GM04503 (cell line): ENCODE measurements at places on chromosomes 13 and 19.
A peak's percentile ranks its signal among the peaks of the same experiment; 100 is the strongest.

- no peak for DNase-seq
Observed at GRCh38 chr13:76741046-76741445, 145.2 kb downstream of the KCTD12 start.

GRCh38 chr13:72527333-72527732 lies 200.1 kb downstream of the MZT1 start:
- no peak for DNase-seq

DNA sequence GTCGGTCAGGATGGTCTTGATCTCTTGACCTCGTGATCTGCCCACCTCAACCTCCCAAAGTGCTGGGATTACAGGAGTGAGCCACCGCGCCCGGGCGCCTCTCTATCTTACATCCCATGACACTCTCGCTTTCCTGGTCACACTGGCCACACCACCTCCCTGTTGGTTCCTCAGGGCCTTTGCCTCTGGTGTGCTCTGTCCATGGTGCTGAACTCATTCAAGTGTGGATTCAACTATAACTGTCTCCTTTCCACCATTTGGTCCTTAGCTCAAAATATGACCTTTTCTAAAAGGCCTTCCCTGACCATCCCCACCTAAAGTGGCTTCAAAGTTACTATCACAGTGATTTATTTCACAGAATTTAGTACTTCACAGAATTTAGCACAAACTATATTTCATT lies 3.7 kb upstream of the SMIM17 start:
- DNase-seq, result no peak

GRCh38 chr13:45068036-45069001 lies 52.0 kb upstream of the GTF2F2 start:
- DNase-seq, result no peak

- DNase-seq, result no peak
Observed at GRCh38 chr13:67515895-67516294, 285.8 kb upstream of the PCDH9 start.

GRCh38 chr19:18697680-18698079 lies 14.2 kb downstream of the CRTC1 start:
- DNase-seq, result no peak

GRCh38 chr13:54210397-54211049 lies 1181.9 kb downstream of the OLFM4 start:
- no peak for DNase-seq

- no peak for DNase-seq
Observed at GRCh38 chr13:40407567-40407966, 258.9 kb downstream of the FOXO1 start.

- peak; percentile 31 for DNase-seq
Observed at GRCh38 chr13:101149735-101150384, 266.4 kb downstream of the NALCN start.

- DNase-seq, result no peak
Observed at GRCh38 chr19:31962561-31962996, 382.8 kb upstream of the ZNF507 start.

DNA sequence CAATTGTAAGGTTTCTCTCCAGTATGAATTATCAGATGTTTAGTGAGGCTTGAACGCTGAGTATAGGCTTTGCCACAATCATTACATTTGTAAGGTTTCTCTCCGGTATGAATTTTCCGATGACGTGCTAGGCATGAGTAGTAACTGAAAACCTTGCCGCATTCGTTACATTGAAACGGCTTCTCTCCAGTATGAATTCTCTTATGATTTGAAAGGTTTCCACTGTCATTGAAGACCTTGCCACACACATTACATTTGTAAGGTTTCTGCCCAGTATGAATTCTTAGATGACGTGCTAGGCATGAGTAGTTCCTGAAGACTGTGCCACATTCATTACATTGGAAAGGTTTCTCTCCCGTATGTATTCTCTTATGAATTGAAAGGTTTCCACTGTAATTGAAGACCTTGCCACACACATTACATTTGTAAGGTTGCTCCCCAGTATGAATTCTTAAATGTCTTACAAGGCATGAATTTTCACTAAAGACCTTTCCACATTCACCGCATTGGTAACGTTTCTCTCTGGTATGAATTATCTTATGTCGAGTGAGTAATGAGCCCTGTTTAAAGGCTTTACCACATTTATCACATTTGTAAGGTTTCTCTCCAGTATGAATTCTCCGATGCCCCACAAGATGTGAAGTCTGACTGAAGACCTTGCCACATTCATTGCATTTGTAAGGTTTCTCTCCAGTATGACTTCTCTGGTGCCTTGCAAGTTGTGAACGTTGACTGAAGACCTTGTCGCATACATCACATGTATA lies 15.6 kb downstream of the ZNF836 start:
- no peak for DNase-seq

- no peak for DNase-seq
Observed at GRCh38 chr19:21335721-21336120, 6.5 kb upstream of the ZNF708 start.

- no peak for DNase-seq
Observed at GRCh38 chr13:113730258-113730691, 28.8 kb upstream of the TMEM255B start.

DNA sequence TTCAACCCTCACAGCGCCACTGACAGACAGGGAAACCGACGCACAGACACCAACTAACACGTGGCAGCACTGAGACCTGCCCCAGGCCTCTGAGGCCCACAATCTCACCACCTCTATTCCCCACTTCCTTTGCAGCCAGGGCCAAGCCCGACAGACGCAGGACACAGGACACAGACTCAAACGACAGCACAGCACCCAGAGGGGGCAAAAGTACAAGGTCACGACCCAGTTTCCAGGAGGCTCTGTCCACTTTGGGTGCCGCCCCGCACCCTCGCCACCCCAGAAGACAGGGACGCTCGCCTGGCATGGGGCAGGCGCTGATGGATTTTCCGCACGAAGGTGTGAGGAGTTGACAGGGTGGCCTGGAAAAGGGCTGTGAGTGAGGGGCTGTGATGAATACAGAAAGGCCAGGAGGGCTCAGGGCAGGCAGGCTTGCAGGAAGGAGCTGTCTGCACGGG lies 48.8 kb downstream of the MLLT1 start:
- no peak for DNase-seq

DNA sequence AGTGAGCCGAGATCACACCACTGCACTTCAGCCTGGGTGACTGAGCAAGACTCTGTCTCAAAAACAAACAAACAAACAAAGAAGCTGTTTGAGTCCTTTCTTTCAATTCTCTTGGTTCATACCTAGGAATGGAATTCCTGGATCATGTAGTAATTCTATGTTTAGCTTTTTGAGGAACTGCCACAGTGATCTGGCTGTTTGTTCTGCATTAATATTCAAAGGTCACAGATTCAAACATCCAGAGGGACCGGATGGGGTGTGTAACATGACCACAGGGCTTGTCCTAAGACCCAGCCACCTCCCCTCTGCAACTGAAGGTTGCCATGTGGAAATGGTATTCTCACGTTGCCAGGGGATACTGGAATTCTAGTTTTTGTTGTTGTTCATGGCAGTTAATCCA lies 10.2 kb downstream of the COLGALT1 start:
- DNase-seq, result no peak

DNA sequence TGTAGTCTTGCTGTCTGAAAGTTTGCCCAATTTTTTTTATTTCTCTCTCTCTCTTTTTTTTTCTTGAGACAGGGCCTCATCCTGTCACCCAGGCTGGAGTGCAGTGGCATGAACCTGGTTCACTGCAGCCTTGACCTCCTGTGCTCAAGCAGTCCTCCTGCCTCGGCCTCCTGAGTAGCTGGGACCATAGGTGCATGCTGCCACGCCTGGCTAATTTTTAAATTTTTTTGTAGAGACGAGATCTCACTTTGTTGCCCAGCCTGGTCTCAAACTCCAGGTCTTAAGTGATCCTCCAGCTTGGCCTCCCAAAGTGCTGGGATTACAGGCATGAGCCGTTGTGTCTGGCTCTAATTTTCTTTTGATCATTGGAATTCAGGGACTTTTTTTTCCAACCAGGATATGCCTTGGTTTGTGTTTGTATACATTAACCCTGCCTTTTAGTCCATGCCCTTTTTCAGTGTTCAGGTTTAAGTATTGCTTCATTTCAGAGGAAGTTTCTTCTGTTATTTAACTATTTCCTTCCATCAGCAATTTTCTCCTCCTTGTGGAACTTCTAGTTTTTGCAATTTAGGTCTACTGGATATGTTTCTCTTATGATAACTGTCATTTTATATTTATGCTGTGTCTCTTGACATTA lies 201.4 kb downstream of the PCCA start:
- no peak for DNase-seq

GRCh38 chr13:56530096-56530495 lies 610.6 kb upstream of the PRR20A start:
- DNase-seq, result no peak

- DNase-seq, result no peak
Observed at GRCh38 chr19:44807162-44807561, 1.7 kb upstream of the BCAM start.

DNA sequence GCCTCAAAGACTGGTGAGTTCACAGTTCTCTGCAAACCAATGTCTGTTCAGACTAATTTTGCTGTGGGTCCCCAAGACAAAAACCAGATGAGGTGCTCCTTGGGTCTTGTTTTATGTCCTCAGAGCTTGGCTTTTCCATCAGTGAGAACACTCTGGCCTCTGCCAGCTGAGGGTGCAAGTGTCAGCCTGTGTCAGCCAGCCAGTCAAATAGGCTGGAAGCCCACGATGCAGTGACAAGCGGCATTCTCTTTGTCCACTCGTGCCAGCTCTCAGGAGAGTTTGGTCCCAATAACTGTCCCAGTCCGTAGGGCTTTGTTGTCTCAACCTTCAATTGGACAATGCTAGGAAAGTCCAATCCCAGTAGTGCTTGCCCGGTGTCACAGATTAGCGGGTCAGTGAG lies 9.4 kb upstream of the AKT2 start:
- no peak for DNase-seq

DNA sequence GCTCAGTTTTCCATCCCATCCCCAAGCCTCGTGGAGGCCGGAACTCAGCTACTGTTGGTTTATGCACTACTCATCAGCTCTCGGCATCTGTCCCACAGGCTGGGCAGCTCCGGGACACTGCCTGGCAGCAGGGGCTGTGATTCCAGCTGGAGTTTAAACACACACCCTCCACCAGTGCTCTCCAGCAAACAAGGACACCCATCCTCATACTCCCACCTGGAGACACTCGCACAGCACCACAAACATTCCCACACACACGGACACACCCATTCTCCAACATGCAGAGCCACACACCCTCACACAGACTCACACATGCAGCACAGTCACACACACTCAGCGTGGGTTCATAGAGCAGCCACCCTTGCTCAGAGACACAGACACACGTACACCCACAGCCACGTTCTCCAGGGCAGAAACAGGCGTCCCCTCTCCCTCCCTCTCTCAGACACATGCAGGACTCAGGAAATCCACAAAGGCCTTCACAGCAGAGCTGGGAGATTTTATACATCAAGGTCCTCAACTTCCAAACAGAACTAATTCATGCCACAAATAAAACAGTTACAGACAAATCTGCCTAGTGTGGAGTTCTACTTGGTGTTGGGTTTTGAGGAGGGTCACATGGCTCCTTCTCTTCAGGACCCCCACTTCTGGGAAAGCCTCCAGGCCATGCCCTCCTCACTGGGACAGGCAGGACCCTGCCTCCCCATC lies 785.4 kb downstream of the UQCRFS1 start:
- no peak for DNase-seq

DNA sequence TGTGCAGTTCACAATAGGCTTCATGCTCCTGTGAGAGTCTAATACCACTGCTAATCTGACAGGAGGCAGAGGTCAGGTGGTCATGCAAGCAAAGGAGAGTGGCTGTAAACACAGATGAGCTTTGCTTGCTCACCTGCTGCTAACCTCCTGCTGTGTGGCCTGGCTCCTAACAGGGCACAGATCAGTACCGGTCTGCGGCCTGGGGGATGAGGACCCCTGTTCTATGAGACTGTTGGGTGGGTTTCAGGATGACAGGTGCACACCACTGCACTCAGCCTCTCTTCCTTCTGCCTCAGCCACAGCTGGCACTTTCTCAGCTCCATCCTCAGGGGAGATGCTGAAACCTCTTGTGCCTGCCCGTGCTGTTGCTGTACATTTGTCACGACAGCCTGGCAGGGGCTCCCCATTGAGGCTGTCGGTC lies 9.7 kb downstream of the CLEC4G start:
- DNase-seq, result no peak
